ENCODE measurements at places on chromosomes 16 and 17. TPM values are rescaled to one million over a fixed set of nuclear protein-coding genes. Genes with fewer than 3 reads are reported as not detected.

- no peak for DNase-seq
These were observed 86.4 kb downstream of the NOG start for GRCh38 chr17:56679777-56680422.

DNA sequence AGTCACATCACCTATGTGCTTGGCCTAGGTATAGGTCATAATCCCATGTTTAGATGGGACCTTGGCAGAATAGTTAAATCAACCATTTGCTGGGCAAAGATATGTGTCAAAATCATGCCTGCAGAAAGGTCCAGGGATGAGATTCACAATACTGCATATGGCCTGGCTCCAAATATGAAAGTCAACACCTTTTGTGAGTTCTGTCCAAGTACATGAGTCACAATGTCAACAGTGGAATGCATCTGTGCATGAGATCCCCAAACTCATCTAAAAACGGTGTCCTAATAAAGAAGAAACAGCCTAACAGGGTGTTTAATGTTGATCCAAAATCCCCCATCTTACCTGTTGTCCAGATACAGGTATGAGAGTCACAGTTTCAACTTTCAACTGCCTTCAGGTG lies 1847.5 kb downstream of the TP53TG3F start:
- DNase-seq = no peak

DNA sequence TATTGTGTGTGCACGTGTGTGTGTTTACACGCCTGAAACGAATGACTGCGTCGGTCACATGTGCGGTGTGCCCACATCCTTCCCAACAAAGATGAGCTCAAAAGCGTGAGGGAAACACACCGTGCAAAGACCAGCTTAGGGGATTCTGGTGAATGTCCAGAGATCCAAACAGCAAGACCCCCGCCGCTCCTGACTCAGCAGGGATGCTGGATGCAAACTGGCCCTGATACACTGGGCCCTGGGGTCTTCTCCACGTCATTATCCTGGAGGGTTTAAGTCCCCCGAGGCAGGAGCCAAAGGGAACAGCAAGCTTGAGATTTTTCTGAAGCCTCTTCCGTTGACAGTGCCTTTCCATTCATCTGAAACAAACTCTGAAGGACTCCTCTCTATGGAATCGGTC lies 59.2 kb downstream of the TBC1D16 start:
- DNase-seq = no peak

The GCSH gene
- 105 TPM for polyA plus RNA-seq

GRCh38 chr16:73956587-73957494 lies 339.8 kb upstream of the PSMD7 start:
- no peak for DNase-seq

GRCh38 chr16:46759309-46759708 lies 11.2 kb upstream of the MYLK3 start:
- no peak for DNase-seq

The INCA1 gene
- polyA plus RNA-seq = 6.0 TPM

- DNase-seq = no peak
These were observed 890 bp upstream of the CLDN7 start for GRCh38 chr17:7262935-7263800.

The HBA2 gene
- polyA plus RNA-seq = 754 TPM

The TRIM47 gene
- 6.3 TPM for polyA plus RNA-seq

The TMIGD1 gene
- polyA plus RNA-seq = 0.75 TPM

The CHP2 gene
- 1.7 TPM for polyA plus RNA-seq

GRCh38 chr16:53881371-53881770 lies 177.4 kb downstream of the FTO start:
- no peak for DNase-seq

DNA sequence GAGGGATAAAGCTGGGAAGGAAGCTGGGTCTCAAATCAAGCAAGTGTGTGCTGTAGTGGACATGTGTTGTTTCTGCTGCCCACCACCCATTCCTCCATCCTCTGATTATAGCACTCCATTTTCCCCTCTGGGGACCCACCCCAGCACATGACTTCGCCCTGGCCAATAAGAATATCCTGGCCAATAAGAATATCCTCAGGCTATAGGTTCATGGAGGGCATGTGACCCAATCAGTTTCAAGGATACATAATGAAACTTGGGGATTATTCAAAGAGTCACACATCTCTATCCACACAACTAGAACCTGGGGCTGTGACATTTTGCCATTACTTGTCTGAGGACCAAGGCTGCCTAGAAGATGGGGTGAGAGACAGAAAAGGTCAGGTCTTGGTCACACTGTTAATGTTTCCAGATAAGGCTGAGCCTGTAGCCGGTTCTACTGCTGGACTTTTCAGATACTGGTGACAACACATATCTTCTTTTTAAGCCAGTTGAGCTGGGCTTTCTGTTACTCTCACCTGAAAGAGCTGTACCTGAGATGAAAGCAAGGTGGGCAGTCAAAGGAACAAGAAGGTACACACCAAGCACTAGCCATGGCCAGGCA lies 33.7 kb downstream of the MYO18A start:
- no peak for DNase-seq

The PSME3IP1 gene
- 109 TPM for polyA plus RNA-seq

- DNase-seq = no peak
These were observed 35.0 kb upstream of the MNT start for GRCh38 chr17:2435862-2436261.

DNA sequence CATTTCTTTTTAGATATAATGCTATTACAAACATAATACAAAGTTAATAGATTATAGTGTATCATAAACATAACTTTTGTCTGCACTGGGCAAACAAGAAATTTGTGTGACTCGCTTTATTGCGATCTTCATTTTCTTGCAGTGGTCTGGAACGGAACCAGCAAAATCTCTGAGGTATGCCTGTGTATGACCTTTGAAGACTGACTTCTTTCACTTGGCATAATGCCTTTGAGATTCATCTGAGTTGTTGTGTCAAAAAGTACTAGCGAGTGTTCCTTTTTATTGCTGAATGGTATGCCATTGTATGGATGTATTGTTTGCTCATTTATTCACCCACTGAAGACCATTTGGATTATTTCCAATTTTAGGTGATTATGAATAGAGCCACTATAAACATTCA lies 69.2 kb downstream of the TANC2 start:
- no peak for DNase-seq

The CA5A gene
- polyA plus RNA-seq = 0.10 TPM
